ENCODE measurements at places on chromosomes 2 and 18. TPM values are rescaled to one million over a fixed set of nuclear protein-coding genes. Genes with fewer than 3 reads are reported as not detected.

GRCh38 chr2:152693033-152693432 is 24.2 kb downstream of the PRPF40A start:
- no peak for DNase-seq

DNA sequence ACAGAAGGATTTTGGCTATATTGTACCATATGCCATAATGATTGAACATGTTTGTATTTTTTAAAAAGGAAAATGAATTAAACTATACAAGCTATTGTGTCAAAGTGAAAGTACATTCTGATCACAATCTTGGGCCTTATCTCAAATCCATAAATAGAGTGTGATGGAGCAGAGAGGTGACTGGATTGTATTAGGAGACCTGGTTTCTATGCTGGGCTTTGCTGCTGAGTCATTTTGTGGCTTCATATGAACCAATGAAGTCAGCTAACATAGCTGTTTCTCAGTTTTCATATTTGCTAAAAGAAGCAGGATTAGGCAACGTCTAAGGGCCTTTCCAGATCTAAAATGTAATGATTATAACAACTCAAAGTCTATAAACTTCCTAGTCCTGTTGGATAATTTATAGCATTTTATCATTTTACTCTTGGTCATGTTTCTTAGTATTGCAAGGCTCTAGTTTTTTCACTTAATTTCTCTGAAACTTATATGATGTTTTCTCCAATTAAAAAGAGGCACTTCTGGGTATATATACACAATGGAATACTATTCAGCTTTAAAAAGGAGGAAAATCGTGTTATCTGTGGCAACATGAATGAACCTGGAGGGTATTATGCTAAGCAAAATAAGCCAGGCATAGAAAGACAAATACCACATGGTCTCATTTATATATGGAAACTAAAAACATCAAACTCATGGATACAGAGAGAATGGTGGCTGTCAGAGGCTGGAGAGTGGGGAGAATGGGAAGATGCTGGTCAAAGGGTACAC is 112.3 kb downstream of the MEP1B start:
- DNase-seq, result peak; percentile 55

- DNase-seq, result no peak
Measured at GRCh38 chr2:175854665-175855064, 147.4 kb downstream of the LNPK start.

DNA sequence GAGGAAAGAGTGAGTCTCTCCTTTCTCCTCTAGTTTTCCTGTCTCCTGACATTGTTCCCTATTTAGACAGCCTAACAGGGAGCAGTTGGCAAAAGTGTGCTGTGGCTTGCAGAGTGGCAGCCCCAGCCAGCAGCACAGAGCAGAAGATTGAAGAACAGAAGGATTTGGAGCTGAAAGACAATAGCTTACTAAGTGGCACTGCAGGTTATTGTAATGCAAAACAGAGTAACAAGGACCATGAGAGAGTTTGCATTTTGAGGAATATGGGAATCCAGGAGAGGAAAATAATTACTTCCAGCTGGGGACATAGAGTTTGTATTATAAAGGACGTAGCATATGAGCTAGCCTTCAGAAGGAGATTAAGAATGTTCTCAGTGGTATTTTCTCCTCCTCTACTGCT is 342.4 kb downstream of the AKAIN1 start:
- DNase-seq, result no peak

- no peak for DNase-seq
Measured at GRCh38 chr2:226665306-226665831, 134.3 kb downstream of the IRS1 start.

DNA sequence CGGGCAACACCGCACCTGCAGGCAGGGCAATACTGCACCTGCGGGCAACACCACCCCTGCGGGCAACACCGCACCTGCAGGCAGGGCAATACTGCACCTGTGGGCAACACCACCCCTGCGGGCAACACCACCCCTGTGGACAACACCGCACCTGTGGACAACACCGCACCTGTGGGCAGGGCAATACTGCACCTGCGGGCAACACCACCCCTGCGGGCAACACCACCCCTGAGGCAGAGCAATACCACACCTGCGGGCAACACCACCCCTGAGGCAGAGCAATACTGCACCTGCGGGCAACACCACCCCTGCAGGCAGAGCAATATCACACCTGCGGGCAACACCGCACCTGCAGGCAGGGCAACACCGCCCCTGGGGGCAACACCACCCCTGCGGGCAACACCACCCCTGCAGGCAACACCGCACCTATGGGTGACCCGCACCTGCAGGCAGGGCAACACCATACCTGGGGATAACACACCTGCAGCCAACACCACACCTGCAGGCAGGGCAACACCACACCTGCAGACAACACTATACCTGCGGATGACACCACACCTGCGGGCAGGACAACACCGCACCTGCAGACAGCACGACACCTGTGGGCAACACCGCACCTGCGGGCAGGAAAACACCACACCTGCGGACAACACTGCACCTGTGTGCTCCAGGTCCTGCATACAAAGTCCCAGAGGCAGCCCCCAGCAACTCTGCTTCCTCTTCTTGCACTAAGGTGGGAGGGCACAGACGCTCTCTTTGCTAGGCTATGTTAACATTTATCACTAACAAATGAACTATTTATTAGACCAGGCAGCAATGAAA is 57.7 kb downstream of the EIPR1 start:
- no peak for DNase-seq

DNA sequence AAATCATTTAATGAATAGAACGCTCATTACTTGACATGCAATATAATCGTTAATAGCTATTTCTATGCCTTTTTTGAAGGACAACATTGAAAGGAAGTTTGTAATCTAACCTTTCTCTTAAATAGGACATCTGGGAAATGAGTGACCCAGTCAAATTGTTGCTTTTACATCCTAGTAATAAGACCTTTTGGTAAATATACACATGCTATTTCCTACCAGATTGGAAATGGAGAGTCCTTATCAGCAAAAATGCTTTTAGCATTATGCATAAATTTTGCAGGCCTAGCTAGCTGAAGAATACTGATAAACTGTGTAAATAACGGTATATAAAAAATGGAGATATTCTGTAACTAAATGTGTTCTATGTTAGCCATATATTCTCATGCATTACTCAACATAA is 567.3 kb upstream of the DSEL start:
- no peak for DNase-seq

- no peak for DNase-seq
Measured at GRCh38 chr2:240213226-240213475, 72.7 kb upstream of the OTOS start.

DNA sequence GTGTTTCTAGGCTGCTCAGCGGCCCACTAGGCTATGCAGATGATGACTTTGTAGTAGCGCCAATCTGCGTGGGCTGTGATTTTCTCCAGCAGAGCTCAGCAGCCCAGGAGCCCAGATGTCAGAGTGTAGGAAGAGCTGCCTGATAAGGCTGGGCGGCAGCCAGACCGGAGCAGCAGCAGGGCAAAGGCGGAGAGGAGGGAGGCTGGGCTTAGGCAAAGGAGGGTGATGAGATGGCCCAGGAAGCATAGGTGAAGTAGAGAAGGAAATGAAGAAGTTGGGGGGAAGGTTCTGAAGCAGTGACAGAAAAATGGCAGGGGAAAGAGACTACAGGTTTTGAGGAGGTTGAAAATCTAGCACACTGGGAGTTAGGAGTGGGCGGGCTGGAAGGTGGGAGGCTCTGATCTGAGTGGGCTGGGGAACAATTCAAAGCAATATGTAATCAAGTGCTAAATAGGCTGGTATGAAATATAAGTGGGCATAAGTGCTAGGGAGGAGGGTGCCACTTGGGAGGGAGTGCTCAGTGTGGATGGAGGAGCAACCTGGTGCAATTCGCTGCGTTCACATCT is 50.6 kb upstream of the STPG4 start:
- DNase-seq, result no peak

- DNase-seq, result no peak
Measured at GRCh38 chr2:99891428-99891780, 251.0 kb downstream of the AFF3 start.

- DNase-seq, result no peak
Measured at GRCh38 chr18:75128911-75129716, 79.8 kb downstream of the PTGR3 start.

- DNase-seq, result peak; percentile 25
Measured at GRCh38 chr2:15122915-15123314, 438.2 kb downstream of the NBAS start.

DNA sequence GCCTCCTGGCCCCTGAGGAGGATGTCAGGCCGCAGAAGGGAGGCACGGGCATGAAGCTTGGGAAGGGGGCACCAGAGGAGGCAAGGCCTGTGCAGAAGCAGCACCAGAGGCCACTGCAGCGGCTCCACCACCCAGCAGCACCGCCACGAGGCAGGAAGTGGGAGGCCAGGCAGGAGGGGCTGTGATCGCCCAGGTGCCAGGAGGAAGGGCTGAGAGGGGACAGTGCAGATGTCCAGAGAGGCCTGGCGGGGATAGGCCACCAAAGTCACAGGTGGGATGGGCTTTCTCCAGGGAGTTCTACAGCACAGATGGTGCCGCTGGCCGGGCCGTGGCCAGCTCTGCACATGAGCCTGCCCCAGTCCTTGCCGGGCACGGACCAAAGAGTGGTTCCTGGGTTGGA is 6.0 kb upstream of the ALPI start:
- no peak for DNase-seq

GRCh38 chr2:236257575-236257974 is 6.6 kb downstream of the ASB18 start:
- no peak for DNase-seq

DNA sequence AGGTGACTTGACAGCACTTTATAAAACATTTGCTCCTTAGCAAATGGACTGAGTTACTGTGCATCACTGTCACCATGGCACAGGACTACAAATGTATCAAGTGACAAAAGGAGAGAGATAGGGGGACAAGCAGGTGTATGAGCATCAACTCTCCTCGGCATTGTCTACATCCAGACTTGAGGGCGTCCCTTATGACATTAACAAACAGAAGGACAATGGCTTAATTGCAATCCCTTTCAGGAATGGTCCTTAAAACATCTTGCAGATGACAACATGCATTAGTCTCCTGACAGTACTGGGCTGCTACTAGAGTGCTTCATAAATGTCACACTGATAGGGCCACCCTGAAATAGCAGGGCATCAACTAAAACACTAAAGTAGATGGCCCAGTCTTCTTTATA is 198.8 kb downstream of the PDE1A start:
- no peak for DNase-seq

- DNase-seq, result no peak
Measured at GRCh38 chr2:21519821-21520220, 396.1 kb downstream of the TDRD15 start.

DNA sequence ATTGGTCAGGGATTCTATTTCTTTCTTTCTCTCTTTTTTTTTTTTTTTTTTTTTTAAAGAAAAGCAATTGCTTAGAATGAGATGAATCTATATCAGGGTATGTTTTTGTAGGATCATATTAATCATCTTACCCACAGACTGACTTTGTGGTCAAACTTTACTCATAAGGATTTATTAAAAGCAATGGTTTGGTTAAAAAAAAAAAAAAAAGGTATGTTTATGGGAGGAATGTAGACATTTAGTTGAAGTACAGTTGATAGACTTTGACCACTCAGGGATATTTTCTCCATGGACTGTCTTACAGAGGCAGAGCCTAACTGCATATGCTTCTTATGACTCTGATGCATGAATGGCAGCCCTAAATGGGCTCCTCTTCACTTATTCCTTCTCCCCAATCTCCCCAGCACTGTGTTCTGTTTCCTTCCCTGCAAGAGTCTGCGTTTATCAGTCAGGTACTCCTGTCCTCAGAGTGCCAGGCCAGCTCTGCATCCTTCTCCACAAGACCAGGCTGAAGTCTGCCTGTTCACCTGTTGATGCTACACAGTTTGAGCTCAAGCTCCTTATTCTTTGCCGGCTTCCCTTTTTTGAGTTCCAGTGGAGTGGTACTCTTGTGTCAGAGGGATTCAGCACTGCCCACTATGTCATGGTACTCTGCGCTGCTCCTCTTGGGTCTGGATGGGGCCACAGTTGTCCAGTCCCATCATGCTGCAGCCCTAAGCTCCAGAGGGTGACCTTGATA is 24.3 kb downstream of the CRIM1 start:
- DNase-seq, result no peak

DNA sequence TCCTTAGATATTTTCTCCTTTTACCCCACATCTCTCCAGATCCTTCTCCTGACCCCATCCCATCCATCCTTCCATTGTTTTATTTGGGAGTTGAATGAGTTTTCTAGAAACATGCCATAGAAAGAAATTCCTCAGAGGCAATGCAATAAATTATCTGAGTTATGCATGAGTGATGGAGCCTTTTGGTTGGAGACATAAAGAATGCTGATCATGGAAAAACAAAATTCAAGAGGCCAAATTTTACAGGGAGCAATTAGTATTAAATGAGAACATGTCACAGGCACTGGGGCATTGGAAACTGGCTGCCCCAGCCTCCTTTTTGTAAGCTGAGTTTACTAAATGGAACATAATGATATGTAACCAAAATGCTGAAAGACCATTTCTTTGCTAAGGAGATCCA is 74.2 kb upstream of the LCLAT1 start:
- no peak for DNase-seq

DNA sequence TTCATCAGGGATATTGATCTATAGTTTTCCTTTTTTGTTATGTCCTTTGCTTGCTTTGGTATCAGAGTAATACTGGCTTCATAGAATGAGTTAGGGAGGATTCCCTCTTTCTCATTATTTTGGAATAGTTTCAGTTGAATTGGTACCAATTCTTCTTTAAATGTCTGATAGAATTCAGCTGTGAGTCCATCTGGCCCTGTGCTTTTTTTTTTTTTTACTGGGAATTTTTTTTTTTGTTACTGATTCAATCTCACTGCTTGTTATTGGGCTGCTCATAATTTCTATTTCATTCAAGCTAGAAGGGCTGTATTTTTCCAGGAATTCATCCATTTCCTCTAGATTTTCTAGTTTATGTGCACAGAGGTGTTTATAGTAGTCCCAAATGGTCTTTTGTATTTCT is 103.9 kb downstream of the RND3 start:
- no peak for DNase-seq

Gene SLC5A7
- not detected for polyA plus RNA-seq

Gene POTEC
- not detected for polyA plus RNA-seq

Gene TMEM169
- polyA plus RNA-seq, result 0.04 TPM

Gene NOP58
- polyA plus RNA-seq, result 60.8 TPM

Gene RBM44
- 0.04 TPM for polyA plus RNA-seq

Gene HTR2B
- not detected for polyA plus RNA-seq

Gene GPR55
- polyA plus RNA-seq, result not detected

Gene DSG1
- 0.07 TPM for polyA plus RNA-seq

Gene RUFY4
- not detected for polyA plus RNA-seq

Gene REEP1
- polyA plus RNA-seq, result 0.04 TPM
